ENCODE measurements at places on chromosomes 2 and 18.

- no peak for DNase-seq
Measured at GRCh38 chr2:85959185-85959584, 70.4 kb upstream of the ST3GAL5 start.

- no peak for DNase-seq
Measured at GRCh38 chr2:42223067-42223854, 54.1 kb downstream of the EML4 start.

DNA sequence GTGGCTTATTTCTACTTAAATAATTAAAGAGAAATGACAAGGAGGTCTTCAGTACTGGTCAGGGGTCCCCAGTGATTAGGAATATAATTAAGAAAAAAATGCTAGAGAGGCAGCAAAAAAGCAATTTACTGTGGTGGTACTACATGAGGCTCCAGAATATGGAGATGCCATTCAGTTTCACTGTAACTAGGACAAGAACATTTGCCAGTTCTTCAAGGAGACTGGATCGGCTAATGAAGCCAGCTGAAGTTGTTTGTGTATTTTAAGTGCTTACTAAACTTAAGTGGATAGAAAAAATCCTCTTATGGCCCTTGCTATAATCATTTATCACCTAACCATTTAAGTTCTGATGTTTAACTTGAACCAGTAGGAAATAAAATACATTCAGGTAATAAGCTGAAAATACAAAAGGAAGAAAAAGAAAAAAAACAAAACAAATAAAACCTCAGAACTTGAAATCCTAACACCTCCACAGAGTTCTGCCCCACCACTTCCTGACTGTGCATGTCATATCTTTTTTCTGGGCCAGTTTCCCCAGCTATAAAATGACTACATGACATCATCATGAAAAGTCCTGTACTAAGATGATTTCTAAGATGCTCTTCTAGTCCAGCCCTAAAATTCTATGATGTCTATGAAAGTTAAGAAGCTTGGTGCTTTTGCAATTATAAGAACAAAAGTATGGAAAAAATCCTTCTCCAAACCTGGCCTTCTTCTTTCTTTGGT lies 98.0 kb downstream of the TRABD2A start:
- no peak for DNase-seq

DNA sequence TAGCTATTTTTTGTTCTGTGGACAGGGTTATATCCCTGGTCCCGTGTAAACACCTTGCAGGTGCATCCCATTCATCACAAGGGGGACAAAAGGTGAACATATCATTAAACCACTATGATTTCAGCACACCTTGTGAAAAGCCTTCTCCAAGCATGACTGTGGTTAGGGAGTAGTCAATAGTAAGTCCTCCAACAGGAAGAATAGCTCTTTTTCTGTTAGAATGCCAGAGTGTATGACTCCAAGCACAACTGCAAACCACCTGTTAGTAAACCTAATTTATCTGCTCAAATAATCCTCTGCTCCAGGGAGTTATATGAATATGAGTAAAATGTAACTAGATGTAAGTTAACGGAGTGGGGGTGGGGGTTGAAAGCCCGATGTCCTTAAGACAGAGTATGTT lies 240.5 kb downstream of the AGPS start:
- DNase-seq: no peak

DNA sequence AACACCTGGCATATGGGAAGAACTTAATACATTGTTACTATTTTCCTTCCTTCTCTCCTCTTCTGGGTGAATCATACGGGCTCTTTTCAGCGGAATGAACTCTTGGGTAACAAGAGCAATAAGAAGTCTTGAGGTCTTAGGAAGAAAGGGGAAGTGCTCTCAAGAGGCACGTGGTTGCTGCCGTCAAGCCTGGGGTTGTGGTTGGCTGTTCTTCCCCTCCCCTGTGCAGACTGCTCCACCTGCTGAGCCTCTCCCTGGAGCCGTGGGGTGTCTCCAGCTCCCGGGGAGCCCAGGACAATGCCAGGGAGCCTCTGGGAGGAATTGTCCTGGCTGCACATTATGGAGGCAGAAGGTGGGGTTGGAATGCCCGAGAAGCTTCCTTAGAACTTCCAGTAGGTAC lies 19.4 kb downstream of the TOGARAM2 start:
- DNase-seq: no peak

GRCh38 chr2:220940646-220941045 lies 631.5 kb downstream of the EPHA4 start:
- no peak for DNase-seq

DNA sequence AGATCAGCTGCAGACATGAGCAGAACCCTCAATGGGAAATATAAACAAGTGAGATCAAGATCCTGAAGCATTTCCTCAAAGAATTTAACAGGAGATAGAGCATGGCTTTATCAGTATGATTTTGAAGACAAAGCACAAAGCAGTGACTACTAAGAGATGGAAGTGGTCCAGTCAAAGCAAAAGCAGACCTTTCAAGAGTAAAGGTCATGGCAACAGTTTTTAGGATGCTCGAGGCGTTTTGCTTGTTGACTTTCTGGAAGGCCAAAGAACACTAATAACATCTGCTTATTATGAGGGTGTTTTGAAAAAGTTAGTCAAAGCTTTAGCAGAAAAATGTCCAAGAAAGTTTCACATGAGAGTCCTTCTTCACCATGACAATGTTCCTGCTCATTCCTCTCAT lies 128.5 kb downstream of the KCNE4 start:
- no peak for DNase-seq

GRCh38 chr2:229520691-229521096 lies 193.7 kb downstream of the DNER start:
- DNase-seq: no peak

- DNase-seq: no peak
Measured at GRCh38 chr2:113039719-113040118, 12.9 kb downstream of the IL36B start.

DNA sequence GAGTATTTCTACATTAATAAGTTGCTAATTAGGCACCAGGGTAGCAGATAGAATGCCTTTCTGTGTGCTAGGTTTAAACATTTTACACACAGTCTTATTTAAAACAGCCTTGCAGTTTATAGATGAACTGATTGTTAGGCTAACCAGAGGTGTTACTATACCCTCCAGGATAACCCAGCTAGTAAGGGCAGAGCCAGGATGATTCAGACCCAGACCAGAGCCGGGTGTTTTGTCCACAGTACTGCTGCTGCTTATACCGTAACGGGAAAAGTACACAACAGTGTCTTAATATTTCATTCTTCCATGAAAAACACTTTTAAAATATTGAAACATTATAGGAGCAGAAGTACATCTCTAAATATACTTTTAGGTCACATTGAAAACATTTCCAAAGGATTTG lies 82.7 kb downstream of the MALT1 start:
- DNase-seq: no peak

DNA sequence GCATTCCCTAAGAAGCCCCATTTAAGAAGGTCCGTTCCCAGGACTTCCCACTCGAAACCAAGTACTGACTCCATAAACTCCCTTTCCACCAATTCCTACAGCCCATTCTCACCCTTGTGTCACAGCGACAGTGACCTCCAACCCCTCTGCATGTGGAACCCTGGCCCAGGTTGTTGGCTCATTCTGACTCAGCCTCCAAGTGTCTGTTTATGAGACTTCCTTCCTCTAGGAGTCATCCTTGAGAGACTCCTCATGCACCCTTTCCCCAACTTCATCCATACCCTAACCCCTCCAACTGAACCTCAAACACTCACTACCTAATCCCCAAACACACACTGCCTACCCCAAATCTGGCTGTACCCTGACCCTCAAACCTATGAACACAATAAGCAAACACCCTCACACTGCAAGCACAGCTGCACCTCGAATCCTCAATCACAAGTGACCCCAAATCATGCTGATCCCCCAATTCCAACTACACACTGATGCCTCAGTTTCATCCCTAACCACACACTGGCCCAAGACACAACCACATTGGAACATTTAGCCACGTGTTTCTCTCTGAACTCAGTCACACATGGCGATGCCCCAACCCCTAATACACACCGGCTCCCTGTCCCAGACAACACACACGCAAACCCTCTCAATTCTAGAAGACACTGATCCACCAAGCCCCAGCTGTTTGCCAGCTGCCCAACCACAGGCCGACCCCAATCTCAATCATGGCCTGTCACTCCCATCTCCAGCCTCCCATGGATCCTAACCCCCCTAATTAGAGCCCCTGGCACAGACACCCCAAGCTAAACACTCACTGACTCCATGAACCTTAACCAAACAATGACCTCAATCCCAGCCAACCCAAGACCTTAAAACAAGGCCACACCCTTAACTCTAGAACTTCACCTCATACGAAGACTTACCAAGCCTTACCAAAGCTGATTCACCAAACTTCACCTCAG lies 219.6 kb downstream of the CYP26B1 start:
- DNase-seq: no peak

- DNase-seq: no peak
Measured at GRCh38 chr2:108029912-108030311, 43.6 kb downstream of the SLC5A7 start.

DNA sequence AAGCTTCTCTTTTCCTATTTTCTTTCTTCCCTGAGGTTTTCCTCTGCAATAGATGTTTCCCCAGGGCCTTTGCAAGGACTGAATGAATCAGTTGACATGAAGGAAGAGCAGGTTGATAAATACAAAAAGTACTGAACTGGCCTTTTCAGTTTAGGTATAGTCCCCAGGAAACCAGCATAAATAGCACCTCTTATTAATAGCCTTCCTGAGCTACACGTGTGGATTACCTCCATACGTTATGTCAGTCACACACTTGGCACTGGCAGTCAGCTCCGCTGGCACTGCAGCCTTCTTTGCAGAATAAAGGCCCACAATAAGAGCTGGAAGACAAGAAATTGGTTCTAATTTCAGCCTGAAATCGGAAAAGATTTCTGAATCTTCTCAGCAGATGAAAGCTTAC lies 60.7 kb downstream of the KCTD18 start:
- DNase-seq: no peak

- no peak for DNase-seq
Measured at GRCh38 chr18:48544661-48545415, 6.0 kb downstream of the CTIF start.

- no peak for DNase-seq
Measured at GRCh38 chr2:58073751-58074150, 27.1 kb downstream of the VRK2 start.

DNA sequence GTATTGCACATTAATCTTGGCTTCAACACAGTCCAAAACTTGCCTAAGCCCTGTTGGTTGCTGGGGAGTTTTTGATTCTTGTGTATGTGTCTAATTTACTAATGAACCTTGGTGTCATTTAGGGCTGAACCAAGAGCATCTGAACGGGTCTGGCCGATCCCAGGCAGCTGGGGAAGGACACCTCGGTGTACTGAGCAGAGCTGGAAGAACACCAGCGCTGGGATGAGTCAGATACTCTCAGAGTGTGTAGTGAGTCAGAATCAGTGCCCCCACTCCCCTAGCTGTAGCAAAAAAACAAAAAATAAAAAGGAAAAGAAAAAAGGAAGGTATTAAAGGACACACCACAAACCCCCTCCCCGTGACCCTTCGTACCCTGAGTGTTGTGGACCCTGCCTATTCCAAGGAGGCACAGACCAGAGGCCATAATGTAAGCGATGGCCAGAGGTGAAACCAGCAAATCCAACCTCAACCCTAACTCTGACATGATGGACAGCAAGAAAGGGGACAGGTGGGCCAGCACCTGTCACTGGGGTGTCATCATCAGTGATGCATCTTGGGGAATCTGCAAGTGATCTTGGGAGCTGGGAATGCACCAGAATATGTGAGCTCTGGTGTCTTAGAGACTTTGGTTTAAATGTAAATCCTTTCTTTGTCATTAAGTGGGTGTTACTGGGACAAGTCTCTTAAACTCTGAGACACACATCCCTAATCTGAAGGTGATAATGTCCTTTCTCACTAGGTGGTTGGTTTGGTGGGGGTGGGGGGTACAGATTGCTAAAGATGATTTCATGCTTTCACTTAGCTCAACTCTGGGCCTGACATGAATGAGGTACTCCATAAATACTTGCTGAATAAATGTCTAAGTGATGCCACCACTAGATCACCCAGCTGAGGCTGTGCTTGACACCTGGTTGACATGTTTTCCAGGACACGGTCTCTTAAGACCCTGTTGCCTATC lies 34.2 kb upstream of the NCOA1 start:
- DNase-seq: no peak

DNA sequence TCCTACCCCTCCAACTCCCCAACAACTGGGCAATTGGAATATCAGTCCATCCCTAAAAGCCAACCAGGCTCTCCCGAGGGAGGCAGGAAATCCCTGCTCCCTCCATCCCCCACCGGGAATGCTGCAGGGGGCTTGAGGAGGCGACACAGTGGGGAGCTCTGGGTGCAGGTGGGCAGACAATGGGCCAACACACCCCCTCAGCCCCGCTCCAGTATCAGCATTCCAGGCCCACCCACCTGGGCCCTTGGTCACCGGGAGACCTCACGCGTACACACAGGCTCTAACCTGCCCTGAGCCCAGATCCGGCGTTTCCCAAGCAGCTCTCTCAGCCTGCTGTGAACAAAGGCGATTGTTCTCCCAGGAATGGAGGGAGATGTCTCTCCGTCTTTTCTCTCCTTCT lies 37.6 kb upstream of the FZD7 start:
- no peak for DNase-seq

GRCh38 chr18:47679864-47680263 lies 250.6 kb downstream of the SMAD2 start:
- DNase-seq: no peak

Measured in esophagus squamous epithelium (tissue), 5 donors.